ENCODE measurements at places on chromosomes 16 and 17.

- no peak for DNase-seq
Measured at GRCh38 chr16:14486520-14487303, 143.3 kb downstream of the PARN start.

DNA sequence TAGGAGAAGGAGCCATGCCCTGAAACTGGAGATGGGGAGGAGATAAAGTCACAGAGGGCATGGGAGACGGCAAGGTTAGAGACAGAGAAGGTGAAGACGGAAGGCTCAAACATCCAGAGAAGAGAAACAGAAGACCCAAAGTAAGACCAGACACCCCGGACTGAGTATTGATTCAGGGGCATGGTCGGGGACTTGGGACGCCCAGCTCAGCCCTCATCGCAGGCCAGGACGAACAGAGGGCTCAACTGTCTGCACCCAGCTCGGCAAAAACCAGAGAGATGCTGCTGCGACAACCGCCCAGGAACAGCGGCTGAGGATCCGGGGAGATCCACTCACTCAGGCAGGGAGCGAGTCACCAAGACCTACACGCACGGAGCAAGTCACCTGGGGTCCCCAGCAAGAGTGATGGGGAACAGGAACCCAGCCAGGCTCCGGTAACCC, 999 bp downstream of the XYLT1 start:
- no peak for DNase-seq

DNA sequence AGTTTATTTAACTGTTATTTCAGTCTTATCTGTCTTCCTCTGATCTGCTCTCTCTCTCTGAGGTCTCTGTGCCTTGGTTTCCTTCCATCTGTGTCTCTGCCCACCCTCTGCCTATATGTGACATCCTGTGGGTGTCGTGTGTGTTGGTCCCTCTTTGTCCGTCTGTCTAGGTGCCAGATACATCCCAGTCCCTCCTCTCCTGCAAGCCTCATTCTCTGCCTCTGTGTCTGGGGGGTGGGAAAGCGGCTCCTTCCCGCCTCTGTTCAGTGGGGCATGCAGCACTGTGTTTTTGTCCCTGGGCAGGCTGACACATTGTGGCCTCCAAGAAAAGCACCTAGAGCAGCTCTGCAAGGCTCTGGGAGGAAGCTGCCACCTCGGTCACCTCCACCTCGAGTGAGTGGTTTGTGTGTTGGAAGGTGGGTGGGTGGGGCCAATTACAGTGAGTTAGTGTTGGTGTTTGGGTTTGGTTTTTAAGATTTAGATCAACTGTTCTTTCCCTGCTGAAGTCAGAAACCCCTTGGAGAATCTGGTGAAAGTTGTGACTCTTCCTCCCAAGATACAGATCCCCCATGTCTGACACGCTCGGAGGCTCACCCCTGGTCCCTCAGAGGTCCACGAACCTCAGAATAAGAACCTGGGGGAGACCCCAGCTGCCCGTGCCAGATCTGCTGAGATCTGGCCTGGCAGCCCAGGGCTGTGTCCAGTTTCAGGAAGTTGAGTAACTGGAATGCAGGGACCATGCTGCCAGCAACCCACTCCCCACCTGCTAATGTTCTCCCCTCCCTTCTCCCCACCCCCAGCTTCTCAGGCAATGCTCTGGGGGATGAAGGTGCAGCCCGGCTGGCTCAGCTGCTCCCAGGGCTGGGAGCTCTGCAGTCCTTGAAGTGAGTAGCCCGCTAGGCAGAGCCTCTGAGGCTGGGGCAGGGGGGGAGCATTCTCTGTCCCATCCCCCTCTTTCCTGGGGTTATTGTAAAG, 50.9 kb upstream of the CPNE2 start:
- DNase-seq, result no peak

- no peak for DNase-seq
Measured at GRCh38 chr17:35766903-35767510, 6.3 kb downstream of the C17orf50 start.

DNA sequence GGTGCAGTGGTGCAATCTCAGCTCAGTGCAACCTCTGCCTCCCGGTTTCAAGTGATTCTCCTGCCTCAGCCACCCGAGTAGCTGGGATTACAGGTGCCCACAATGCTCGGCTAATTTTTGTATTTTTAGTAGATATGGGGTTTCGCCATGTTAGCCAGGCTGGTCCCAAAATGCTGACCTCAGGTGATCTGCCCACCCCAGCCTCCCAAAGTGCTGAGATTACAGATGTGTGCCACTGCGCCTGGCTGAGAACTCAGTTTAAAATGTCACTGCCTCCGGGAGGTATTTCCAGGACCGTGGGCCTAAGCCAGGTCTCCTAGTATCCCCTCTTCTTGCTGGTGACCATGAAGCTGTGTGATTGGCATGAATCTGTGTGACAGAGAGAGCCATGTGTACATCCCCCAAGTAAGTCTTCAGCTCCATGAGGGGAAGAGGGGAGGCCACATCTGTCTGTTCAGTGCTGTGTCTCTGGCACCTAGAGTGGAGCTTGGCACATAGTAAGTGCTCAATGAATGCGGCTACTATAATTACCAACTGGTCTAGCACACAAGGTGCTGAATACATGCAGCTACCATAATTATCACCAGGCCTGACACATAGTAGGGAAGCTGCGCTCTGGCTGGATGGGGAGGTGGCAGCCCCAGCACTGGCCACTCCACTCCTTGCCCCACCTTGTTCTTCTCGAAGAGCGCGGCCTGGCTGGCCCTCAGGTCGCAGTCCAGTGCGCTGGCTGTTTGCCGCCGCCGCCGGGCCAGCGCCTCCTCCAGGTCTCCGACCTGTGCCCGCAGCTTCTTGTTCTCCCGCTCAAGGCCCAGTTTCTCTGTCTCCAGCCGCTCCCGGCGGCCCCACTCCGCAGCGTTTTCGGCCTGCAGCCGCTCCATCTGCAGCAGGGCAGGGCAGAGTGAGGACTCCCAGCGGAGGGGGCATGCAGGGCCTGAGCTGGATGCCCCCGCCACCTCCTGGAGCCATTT, 18.7 kb downstream of the CCDC102A start:
- no peak for DNase-seq

DNA sequence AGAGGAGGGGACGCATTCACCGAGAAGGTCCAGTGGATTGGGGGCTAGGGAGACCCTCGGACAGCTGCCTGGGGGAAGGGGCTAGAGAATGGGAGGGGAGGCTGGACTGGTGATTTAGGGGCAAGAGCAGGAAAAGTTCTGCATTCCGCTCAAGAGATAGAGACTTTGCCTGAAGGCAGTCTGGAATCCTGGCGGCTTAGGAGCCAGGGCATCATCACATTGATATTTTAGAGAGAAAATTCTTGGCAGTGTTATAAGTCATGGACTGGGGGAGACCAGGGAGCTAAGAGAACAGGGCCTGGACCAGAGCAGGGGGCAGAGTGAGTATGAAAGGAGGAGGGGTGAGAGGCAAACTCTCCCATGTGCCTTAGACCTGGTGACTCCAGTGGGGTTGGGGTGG, 35.8 kb downstream of the MSI2 start:
- DNase-seq, result no peak

GRCh38 chr16:76035689-76036088, 241.5 kb upstream of the CNTNAP4 start:
- DNase-seq, result no peak

- no peak for DNase-seq
Measured at GRCh38 chr17:57881143-57881542, 31.3 kb upstream of the MRPS23 start.

GRCh38 chr16:2343211-2343610, 2.7 kb upstream of the ABCA3 start:
- DNase-seq, result no peak

DNA sequence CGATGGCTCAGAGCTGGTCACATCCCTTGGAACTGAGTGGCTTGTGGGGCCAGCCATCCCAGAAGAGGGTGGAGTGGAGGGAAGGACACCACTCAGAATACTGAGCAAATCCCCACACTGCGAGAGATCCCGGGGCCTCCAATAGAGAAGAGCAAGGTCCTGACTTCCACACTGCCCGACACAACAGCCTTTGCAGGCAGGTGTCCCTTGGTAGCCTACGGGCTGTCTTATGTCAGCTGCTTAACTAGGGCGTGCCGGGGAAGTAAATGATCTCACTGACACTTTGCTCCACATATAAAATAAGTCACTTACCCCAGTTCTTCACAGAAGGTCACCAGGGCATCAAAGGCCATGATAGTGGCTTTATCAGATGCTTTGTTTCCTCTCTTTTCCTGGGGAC, 16.1 kb downstream of the RECQL5 start:
- DNase-seq, result no peak

DNA sequence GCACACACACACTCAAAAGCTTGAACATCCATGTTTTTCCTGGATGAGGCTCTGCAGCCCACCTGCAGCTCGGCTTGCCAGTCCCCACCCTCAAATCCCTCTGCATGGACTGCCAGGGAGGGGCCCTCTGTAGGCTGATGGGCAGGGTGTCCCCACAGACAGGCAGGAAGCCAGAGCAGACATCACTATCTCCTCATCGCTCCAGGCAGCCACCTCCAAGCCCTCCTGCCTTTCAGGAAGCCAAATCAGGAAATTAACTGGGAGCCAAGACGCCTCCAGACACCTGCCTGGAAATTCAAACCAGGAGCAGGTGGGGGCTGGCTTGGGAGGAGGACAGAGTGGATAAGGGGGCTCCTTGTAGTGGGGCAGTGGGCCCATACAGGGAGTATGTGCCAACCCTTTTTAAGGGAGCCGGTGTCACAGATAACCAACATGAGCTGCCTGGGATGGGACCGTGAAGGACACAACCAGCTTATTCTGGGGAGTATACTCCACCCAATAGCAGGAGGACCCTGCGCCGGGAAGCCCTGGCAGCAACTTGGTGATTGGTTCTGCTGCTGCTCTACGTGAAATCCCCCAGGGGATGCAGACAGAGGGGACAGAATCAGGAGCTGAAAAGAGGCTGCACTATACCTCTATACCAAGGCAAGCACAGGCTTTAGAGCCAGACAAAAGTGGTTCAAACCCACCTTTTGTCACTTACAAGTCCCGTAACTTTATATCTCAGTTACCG, 139.1 kb downstream of the CCT6B start:
- no peak for DNase-seq

DNA sequence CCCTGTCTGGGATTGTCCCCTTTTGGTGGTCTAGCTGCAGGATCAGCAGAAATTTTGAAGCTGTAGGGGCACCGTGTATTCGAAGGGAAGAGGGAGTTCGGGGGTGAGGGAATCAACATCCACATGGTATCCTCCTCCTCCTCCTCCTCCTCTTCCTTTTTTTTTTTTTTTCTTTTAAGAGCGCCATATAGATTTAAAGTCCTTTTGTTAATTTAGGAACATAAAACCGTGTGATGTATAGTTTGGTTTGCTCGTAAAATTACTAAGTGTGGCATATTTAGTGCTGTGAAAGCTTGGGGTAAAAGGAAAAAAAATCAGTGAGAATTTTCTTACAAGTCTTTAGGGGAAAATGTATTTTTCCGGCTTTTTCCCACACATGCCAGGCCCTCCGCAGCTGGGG, 50.1 kb upstream of the GSE1 start:
- DNase-seq, result no peak

DNA sequence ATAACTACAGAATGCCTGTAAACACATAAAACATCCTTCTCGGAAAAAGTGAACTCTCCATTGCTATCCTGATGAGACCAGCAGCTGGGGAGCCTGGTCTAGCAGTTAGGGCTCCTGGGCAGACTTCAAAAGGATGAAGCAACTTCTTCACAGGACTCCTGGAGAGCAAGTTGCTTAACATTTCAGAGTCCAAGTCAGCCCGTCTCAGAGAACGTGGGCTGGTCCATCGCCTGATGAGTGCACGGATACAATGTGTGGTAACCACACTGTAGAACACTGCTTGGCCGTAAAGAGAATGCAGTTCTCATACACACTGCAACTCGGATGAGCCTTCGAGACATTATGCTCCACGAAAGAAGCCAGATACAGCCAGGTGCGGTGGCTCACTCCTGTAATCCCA, 52.7 kb downstream of the TMEM235 start:
- DNase-seq, result no peak

GRCh38 chr17:62626719-62627218, 701 bp upstream of the MRC2 start:
- no peak for DNase-seq

GRCh38 chr16:81221731-81222130, 16.8 kb upstream of the BCO1 start:
- no peak for DNase-seq

GRCh38 chr16:67071476-67072048, 38.2 kb upstream of the PHAF1 start:
- no peak for DNase-seq

DNA sequence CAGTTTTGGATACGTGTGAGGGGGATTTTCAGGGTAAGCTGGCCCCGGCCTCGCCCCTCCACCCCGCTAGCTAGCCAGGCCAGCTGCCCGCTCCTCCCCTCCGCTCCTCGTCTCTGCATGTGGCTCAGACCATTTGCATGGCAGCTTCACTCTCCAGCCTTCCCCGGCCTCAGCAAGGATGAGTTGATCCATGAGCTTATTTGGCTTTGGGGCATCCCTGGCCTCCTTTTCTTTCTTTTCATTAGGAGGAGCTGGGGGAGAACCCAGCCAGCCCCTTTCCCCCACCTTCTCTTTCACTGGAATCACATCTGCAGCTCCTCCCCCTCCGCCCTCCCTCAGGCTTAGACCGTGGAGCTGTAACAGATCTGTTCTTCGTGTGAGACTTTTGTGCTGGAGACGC, 30.7 kb downstream of the ELAC2 start:
- DNase-seq, result no peak

- no peak for DNase-seq
Measured at GRCh38 chr17:47703191-47703591, 9.2 kb downstream of the TBKBP1 start.

DNA sequence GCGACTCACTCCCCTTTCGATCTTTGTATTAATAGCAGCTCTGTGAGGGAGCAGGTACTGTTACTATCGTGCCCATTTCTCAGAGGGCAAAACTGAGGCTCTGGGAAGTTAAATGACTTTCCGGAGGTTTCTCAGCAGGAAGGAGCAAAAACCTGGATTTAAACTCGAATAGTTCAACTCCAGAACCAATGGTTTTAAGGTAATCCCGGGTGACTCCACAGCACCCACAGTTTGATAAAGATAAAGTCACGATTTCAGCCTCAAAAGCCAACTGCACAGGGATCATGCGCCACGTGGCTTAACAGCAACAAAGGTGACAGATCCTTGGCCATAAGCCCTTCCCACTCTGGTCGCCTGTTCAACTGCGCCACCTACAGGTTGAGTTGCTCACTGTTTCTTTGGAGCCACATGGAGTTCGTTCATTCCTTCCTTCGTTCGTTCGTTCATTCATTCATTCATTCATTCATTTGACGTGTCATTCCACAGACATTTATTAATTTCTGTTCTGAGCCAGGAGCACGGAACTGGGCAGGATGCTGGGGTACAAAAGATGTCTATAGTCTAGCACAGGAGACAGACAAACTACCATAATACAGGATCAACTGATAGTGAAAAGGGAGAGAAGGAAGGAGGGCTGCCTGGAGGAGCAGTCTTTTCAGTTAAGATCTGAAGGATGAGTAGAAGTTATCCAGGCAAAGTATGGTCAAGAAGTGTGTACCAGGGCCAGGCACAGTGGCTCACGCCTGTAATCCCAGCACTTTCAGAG, 134.8 kb downstream of the HS3ST2 start:
- peak; percentile 15 for DNase-seq

DNA sequence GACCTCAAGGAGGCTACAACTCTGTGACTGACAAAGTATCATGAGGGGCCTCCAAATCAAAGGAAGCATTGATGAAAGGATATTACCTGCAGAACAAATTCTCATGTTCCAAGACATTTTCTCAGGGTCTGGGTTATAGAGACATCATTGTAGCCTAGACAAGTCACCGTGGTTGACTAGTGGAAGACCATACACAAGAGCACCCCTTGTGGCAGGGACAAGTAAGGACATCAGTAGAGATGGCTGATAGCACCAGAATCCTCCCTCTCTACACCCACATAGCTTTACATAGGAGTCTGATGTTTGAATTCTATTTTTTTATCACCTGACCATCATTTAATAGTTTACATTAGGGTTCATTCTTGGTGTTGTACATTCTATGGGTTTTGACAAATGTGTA, 32.5 kb upstream of the CDH8 start:
- no peak for DNase-seq

GRCh38 chr16:47198180-47198575, 54.4 kb upstream of the NETO2 start:
- no peak for DNase-seq
